Occipital lobe (tissue), 3 donors: ENCODE measurements at places on chromosomes 4 and X.

- no peak for DNase-seq
Observed at GRCh38 chr4:132572210-132572609, 576.9 kb upstream of the PCDH10 start.

GRCh38 chr4:128811571-128812441, 2.3 kb downstream of the JADE1 start:
- peak; percentile 86 for DNase-seq

- no peak for DNase-seq
Observed at GRCh38 chr4:123699880-123700771, 303.5 kb downstream of the SPRY1 start.

GRCh38 chrX:68832516-68833447, 4.0 kb downstream of the EFNB1 start:
- DNase-seq = no peak

DNA sequence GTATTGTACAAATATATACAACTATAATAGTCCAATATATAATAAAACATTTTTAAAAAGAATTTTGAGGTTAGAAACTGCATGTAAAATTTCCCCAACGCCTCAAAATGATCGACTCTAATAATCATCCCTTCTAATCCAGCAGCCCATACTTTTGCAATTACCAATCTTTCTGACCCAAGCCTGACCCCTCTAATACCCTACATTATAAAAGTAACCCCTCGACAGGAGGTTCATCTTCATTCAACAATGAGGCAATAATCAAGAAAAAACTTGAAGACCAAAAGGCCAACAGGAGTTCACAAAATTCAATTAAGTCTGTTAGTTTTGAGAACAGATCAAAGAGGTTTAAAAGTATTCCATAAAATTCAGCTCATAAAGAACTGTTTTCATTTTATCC, 393.5 kb downstream of the GPM6A start:
- DNase-seq = no peak

DNA sequence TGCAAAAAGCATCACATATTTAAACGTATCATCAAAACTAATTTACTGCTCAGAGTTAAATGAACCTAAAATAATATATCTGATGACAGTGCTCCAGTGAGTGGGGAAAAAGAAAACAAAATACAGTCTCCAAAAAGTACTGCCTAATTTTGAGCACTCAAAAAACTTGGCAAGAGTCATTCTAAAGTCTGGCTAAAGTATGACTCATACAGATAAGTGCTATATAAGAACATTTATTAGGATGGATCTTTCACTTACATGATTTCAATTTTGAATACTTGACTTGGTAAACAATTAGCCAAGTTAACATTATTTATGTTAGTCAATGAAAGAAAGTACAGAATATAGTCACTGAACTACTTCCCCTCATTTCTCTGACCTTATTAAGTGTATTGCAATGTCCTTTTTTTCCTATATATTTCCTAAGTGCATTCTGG, 27.2 kb downstream of the FBXO8 start:
- no peak for DNase-seq

GRCh38 chr4:2867758-2868491, 24.3 kb downstream of the ADD1 start:
- DNase-seq = no peak

DNA sequence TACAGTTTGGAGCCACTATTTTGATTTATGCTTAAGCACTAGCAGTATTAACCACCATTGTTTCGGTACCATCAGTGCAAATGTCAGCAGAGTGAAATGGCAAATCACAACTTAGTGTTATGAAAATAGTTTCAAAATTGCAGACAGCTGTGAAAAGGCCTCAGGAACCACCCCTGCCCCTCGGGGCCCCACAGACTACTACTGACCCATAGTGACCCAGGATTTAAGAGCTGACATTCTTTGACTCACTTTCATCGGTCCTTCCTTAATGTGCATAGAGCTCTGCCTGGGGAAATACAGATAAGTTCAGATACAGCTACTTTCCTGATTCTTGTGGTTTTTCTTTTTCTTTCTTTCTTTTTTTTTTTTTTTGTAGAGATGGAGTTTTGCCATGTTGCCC, 3.3 kb upstream of the BBS7 start:
- DNase-seq = no peak
